Daoy (cell line): ENCODE measurements at places on chromosomes 12 and 14.
A peak's percentile ranks its signal among the peaks of the same experiment; 100 is the strongest.

- no peak for DNase-seq
Observed at GRCh38 chr12:41045509-41045908, 142.6 kb upstream of the PDZRN4 start.

GRCh38 chr12:19138551-19138950 is 9.0 kb downstream of the PLEKHA5 start:
- DNase-seq = peak; percentile 31

DNA sequence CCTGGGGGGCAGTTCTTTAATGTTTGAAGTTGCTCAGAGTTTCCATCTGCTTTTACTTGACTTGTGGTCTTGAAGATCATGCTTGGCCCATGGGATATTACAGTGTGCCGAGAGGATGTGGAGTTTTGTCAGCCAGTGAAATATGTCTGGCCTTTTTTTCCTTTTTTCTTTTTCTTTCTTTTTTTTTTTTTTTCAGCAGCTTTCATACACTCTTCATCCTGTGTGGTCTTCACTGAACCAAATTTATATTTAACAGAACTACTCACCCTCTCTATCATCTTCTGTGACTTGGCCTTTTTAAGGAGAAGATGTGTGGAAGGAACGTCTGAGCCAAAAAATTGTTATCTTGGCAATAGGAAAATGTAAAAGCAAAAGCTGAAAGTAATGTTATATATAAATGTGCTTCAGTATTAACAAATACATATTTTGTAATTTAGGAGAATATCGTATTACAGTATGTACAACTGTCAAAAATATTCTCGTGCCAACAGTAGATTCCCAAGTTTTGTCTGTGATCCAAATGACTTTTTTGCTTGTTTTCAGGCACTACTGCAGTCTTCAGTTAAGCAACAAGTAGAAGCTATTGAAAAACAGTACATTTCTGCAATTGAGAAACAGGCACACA is 200.6 kb downstream of the CCDC91 start:
- no peak for DNase-seq

DNA sequence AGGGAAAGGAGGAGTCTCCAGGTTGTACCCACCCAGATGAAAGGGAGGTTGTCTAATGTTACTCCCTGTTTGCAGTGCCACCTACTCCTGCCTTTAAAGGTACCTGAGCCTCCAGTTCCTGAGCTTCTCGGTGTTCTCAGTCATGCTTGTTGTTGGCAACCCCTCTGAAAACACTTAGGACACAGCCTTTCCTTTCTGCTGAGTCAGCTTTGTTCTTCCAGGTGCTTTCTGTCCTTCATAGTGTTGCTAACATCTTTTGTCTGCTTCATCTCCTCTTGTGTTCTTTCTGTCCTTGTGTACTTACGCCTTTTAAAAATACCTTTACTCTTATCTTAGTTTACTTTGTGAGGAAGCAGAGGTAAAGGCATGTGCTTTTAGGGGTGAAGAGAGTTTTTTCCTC is 97.0 kb upstream of the NEDD1 start:
- DNase-seq = no peak

GRCh38 chr14:50260511-50260910 is 29.1 kb upstream of the SOS2 start:
- DNase-seq = peak; percentile 10

GRCh38 chr12:92827836-92828431 is 101.2 kb downstream of the EEA1 start:
- peak; percentile 40 for DNase-seq

DNA sequence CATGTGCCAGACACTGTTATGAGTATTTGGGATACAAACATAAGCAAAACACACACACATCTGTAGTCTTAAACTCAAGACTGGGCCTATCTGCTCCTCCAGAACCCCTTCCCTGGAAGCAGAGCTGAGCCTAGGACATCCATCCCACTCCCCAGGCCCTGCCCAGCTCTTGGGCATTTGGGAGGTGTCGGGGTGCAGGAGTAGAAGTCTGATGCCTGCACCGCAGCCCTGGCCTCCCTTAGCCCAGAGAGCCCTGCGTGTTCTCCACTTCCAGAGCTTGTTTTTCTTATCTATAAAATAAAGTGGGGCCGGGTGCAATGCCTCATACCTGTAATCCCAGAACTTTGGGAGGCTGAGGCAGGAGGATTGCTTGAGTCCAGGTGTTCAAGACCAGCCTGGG is 11.7 kb downstream of the HSP90AA1 start:
- no peak for DNase-seq

DNA sequence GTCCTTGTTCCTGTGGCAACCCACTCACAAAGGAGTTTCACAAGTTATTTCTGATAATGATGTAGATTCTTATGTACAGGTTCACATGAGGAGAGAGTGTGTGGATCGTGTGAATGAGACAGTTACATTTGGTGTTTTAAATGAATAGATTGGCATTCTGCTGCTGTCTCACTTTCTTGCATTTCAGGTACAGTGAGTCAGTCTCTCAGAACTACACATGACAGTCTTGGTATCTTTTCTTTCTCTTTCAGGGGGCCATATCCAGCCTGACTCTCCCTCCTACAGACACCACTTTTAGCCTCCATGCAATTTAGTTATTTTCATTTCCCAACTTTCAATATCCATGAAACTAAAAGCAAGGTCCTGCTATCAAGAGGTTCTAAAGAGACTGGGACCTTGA is 19.9 kb upstream of the TMTC2 start:
- DNase-seq = no peak

- no peak for DNase-seq
Observed at GRCh38 chr12:98719515-98720504, 74.7 kb downstream of the APAF1 start.

DNA sequence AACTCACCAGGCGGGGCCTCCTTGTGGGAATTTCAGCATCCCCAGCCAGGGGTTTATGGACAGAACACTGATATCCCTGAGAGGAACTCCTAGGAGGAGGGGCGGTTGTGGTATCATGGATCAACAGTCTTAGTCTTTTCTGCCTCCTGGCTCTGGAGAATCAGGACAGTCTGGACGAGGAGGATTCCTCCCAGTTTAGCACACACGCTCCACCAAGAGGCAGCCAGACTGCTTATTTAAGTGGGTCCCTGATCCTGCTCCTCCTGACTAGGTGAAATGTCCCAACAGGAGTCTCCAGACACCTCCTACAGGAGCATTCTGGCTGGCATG is 10.4 kb upstream of the ZNF705A start:
- DNase-seq = no peak

DNA sequence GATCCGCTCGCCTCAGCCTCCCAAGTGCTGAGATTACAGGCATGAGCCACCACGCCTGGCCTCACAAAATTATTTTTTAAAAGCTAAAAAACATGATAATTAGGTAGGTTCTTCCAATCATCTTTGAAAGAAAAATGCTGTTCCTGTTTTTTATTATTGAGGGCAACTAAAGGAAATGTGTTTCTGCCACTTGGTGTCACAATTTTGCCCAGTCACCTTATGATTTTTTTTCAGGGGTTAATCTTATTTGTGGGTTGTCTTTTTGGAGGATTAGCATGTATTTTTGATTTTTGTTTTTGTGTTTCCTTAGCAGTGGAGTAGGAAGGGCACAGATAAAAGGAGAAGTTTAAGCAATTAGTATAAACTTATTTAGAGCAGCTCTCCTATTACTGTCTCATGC is 79.8 kb downstream of the PRORP start:
- DNase-seq = no peak

- DNase-seq = no peak
Observed at GRCh38 chr14:87995500-87996290, 2.7 kb upstream of the GALC start.

- DNase-seq = no peak
Observed at GRCh38 chr14:96723946-96724345, 73.2 kb upstream of the VRK1 start.

DNA sequence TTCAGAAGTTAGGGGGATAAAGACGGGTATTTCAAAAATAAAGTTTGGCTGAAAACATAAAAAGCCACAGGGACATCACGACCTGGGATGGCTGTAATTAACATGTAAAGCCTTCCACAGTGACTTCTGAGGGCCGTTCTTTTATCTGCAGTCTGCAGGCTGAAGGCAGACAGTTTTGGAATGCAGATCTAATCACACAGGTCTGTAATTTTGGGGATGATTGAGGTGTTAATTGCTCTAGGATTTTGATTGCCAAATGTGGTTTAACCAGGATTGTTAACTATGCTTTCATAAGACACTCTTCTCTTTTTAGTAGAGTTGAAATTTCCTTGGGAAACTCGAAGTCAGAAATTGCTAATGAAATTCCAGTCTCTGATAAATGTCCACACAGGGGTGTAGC is 355.5 kb downstream of the ATP23 start:
- DNase-seq = no peak

DNA sequence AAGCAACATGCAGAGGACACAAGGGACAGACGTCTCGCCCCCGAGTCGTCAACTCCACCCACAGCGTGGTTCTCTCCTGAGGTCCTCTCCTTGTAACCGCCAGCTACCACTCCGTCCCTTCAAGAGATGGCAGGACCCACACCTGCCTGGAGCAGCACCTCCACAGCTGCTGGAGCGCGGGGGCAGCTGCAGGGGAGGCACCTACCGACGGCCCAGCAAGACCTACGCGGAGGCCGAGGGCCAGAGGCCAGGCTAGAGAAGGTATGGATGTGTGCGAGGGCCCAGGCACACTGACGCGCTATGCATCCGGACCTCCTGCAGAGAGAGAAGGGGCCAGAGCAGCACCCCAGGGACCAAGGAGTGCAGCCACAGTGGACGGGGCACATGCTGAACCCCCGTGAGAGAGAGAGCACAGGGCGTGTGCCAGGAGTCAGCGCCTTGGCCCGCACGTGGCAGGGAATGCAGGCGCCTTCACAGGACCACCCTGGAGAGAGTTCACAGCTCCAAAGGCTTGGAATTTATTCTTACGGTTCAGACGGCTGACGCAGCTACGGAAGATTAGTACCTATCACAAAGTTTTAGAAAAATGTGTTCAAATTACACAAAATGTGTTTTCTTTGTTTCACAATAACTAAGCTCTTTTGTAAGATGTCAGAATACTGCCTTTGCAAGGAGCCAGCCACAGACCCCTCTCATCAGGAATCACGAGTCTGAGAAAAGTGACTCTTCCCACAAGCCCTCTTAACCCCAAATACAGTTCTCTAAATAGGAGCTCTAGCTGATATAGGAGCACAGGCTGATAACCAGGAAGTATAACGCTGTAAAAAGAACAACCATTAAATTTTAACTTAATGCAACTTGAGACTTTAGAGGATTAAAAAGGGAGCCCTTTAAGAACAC is 36.8 kb downstream of the CDC42BPB start:
- no peak for DNase-seq

DNA sequence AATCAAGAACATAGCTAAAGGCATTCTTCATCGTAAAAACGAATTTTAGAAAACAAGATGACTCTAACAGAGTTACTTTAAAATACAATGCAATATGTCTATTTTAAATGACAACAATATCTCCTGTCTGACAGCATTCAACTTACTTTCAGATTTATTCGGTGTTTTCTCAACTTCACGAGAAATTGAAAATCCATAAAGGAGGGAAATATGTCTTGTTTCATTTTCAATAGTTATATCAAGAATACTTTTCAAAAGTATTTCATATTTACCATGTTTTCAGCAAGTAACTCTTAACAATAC is 254.8 kb downstream of the DAD1 start:
- DNase-seq = no peak

DNA sequence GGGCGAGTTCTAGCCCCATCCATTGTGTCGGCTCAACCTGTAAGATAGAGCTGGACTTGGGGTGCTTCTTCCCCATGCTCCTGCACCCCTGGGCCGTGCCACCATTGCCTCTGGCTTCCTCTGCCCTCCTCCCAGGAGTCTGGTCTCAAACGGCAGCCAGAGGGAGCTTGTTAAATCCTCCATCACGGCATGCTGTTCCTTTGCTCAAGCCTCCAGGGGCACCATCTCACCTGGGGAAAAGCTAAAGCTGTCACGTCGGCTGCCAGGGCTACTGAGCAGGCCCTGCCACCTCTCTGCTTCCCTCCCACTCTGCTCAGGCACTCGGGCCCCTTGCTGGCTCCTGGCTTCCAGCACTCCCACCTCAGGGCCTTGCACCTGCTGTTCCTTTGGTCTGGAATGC is 140.4 kb downstream of the RBM19 start:
- DNase-seq = no peak

DNA sequence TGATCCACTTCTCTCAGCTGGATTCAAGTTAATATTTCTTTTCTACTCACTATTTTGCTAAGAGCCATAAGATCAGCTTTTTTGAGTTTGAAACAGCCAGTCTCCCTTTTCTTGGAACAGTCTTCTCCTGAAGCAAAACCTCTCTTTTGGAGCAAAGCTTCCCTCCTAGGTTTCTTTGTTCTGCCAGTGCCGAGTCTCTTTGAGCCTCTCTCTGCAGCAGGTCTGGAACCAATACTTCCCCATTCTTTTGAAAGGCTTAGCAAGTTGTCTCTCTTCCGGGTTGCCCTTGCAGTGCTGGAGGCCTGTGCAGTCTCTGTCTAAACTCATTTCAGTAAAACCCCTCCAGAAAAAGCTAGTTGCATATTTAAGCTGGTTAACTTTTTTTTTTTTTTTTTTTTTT is 454.8 kb downstream of the NOVA1 start:
- no peak for DNase-seq

GRCh38 chr14:77786148-77786547 is 13.8 kb upstream of the ADCK1 start:
- no peak for DNase-seq

DNA sequence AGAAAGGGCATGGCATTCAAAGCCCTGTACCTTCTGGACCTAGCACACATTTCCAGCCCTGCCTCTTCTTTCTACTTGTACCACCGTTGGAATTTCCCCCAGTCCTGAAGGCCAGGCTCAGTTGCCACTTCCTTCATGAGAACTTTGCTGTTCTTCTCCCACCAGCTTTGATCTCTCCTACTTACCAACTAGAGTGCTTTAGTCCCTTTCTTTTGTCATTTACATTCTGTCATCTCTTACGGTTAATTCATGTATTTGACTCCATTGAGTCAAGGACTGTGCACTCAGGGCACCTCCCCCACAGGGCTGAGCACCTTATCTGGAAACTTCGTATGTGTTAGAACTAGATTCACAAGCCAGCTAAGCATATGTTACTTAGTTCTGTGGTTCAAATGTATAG is 26.3 kb downstream of the BICDL1 start:
- no peak for DNase-seq

GRCh38 chr12:43816168-43816567 is 10.1 kb upstream of the TWF1 start:
- DNase-seq = no peak

DNA sequence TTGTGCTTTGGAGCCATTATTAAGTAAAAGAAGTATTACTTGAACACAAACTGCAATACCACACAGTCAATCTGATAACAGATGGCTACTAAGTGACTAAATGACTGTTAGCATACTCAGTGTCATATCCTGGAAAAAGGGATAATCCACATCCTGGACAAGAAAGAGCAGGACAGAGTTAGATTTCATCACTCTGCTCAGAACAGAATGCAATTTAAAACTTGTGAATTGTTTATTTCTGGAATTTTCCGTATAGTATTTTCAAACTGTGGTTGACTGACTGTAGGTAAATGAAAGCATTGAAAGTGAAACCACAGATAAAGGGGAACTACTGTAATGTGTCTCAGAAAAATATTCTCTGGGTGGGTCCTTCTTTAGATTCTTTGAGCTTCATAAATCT is 458.8 kb downstream of the TMEM117 start:
- DNase-seq = no peak

- no peak for DNase-seq
Observed at GRCh38 chr12:25585021-25585523, 32.0 kb upstream of the LMNTD1 start.
